ENCODE measurements at places on chromosomes 5 and 9.

- no peak for DNase-seq
Measured at GRCh38 chr9:85142968-85143367, 473.4 kb downstream of the NTRK2 start.

DNA sequence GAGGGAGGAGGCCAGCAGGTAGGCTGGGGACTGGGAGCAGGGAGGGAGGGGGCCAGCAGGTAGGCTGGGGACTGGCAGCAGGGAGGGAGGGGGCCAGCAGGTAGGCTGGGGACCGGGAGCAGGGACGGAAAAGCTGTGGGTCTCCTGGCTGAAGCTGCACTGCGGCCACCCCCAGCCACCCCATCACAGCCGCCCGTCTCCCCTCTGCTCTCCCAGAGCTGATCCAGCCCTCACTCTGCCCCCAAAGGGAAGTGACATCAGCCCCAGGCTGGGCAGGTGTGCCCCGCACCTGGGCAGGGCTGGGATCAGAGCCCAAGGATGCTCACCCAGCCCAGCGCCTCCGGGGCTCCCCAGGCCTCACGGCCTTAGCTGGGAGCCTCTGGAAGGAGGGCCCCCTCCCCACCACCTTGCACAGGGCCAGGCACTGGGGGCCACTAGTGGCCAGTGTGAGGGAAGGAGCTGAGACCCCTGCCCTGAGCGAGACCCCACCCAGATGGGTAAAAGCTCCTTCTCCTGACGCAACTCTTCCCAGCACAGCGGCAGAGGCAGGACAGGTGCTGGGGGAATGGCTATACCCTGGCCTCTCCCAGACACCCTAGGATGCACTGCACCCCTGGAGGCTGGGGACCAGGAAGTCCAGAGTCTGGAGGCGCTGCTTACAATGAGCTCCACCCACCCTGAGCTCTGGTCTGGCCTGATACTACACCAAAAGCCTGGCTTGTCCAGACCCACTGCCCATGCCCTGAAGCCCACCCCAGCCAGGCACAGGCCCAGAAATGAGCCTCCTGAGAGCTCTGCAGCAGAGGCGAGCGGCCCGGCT is 11.6 kb downstream of the AGPAT2 start:
- no peak for DNase-seq

DNA sequence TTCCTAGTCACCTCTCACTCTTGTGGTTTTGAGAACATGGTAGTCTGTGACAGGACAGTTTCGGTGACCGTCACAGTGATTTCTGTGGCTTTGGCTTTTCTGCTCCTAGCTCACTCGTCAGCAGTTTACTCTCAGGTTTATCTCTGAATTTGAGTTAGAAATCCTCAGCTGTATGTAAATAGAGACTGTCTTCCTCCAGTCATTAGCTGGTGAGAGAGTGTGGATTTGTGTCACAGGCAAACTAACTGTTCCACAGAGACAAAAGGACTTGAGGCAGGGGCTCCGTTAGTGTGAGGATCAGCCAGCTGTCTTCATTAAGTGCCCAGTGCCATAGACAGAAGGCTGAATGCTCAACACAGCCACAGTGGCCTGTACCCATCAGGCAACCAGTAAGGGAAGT is 131.4 kb downstream of the CD180 start:
- DNase-seq: no peak

- no peak for DNase-seq
Measured at GRCh38 chr9:68887232-68887631, 126.7 kb downstream of the PRKACG start.

- DNase-seq: no peak
Measured at GRCh38 chr5:109903061-109903460, 213.3 kb downstream of the MAN2A1 start.

- DNase-seq: no peak
Measured at GRCh38 chr5:18792145-18792544, 1157.9 kb downstream of the TAF11L14 start.

DNA sequence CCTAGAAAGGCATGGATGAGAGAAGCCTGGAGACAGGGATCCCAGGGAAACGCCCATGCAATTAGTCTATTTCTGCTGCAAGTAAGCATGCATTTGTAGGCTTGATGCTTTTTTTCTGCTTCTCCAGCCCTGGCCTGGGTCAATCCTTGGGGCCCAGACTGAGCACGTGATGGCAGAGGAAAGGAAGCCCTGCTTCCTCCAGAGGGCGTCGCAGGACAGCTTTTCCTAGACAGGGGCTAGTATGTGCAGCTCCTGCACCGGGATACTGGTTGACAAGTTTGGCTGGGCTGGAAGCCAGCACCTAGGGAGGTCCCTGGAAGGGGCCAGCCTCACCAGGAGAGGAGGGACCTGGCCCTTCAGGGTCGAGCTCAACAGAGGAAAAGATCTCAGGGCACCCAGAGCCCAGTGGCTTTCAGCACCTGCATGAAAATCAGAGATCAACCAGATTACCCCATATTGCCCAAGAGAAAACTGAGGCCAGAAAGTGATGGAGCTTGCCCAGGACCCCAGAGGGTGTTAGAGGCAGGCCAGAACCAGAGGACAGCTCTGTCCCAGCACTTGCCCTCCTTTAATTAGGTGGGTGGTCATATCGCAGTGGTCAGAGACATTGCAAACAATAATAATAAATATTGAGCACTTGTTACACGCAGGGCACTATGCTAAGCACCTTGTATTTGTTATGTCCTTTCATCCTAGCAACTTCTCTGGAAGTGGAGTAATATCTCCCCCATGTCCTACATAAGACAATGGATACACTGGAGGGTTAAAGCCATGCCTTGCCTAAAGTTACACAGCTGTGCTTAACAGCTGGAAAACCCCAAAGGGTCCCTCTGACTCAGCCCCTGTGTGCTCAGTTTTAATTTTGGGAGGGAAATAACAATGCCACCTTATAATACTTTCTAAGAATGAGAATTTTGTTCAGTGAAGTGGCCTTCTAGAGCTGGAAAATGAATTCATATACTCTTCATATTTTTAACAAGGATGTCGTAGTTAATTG is 67.1 kb downstream of the KLF4 start:
- DNase-seq: peak; percentile 85

GRCh38 chr9:35353731-35354365 is 136.1 kb upstream of the RUSC2 start:
- no peak for DNase-seq

GRCh38 chr5:33850100-33850594 is 41.6 kb downstream of the ADAMTS12 start:
- peak; percentile 82 for DNase-seq

DNA sequence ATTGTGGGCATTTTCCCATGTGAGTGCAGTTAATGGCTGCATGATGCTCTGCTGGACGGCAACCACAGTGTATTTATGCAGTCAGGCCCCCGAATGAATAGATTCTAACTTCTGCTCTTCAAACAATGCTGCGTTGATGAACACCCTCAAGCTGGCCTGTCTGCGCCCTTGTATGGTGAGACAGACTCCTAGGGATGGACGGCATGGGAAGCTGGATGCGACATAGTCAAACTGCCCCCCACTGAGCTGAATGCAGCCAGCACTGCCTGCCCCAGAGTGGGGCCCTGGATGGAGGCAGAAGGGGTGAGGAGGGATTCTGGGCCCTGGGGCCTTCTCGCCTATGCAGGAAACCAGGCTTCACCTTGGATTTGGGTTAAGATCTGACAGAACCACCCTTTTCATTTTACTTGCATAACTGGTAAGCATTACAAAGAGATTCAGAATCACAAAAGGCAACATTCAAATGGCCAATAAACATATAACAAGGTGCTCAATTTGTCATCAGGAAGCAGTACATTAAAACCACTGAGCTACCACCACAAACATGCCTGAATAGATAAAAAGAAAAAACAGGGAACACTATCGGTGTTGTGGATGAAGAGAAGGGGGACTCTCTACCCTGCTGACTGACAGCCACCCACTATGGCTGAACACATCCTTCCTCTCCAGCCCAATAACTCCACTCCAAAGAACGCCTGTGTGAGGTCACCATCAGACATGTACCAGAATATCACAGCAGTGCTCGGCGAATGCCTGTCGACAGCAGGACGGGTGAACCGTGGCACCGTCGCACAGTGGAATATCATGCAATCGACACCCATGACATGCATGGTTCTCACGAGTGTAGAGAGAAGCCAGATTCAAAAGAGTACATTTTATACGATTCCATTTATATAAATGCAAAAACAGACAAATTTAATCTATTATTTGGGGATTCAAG is 79.1 kb downstream of the RAPGEF1 start:
- no peak for DNase-seq

DNA sequence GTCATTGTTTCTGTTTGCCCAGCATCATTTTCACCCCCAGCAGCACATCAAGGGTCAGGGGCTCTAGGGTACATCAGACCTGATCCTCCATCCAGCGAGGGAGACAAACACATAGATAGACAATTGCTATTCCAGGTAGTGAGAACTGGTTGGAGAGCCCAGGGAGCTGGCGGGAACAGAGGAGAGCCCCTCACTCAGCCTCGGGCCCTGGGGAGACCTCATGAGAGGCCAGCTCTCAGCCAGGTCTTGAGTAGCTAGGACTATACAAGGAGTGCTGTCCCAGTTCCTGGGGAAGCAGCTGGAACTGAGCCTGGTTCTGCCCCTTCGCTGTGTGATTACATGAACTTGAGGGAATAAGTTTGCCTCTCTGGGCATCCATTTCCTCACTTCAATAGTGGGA is 80.3 kb downstream of the HRH2 start:
- DNase-seq: no peak

DNA sequence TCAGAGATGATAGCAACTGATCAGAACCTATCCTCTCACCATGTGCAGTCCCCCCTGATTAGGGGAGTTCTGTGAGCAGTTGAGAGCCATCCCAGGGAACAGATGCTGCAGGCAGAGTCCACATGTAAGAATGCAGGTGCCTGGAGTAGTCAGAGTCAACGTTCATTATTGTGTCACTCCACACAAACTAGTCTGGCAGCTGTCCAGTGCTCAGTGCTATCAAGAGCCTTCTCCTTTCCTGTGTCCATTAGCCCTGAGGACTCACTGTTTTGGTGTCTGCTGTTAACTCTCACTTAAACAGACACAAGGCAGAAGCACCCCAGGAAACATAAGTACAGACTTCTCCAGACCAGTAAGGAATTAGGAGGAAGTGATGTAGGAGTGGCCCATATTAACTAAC is 2.5 kb downstream of the SH3TC2 start:
- peak; percentile 66 for DNase-seq

DNA sequence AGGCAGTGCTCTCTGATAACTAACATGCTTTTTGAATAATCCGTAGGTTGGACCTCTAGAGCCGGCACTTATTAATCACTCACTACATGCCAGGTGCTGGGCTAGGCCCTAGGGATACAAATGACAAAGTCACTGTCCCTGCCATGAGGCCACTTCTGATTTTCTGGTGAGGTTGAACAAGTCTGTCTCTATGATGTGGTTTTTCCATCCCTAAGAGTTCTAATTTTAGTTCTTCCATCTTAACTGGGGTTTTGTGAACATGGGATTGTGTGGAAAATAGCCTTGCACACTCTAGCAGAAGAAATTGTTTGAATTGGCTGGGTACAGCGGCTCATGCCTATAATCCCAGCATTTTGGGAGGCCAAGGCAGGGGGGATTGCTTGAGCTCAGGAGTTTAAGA is 64.6 kb downstream of the IL31RA start:
- no peak for DNase-seq

DNA sequence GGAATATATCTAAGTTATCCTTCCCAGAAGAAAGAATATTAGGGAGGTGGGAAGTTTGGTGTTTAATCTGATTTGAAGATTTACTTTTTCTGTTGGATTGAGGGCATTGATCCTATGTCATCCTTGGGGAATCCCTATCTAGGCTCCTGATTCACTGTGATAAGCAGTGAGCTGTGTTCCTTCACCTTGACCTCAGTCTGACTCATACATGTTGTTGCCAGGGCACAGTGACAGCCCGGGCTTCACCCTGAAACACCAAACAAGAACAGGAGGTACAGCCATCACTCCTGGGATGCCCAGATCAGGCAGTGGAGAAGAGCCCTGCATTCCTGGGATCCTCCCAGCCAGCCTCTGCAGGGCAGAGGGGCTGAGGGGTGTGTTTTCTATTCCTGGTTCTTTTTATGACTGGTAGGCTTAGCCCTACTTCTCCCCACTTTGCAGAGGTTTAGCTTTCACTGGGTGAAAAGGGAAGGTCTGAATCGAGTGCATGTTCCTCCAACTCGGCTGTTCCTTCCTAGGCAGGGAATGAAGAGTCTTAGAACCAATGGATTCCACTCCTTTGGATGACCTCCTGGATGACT is 3.1 kb upstream of the FAM53C start:
- DNase-seq: no peak

- DNase-seq: no peak
Measured at GRCh38 chr9:92001244-92001643, 51.2 kb upstream of the ROR2 start.

- no peak for DNase-seq
Measured at GRCh38 chr5:142222225-142222865, 102.5 kb downstream of the SPRY4 start.

DNA sequence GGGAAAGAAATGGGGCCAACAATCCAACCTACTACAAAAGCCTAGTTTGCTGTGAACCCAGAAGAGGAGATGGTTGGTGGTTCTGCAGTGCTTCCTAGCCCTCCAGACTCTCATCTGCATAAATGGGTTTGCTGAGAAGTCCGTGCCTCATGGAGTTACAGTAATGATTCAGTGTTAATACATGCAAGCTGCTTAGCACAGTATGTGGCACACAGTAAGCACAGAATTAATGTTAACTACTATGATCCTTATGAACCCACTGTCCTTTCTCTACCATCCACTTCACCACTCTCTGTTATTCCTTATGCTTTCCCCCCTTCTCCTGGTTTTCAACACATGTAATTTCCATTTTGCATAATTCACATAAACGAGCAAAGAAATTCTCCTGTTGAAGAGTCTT is 100.0 kb downstream of the ACTBL2 start:
- DNase-seq: no peak

- DNase-seq: no peak
Measured at GRCh38 chr5:77210091-77210963, at the start of gene PDE8B. PDE8B (plus strand) TSS chr5:77210680; CDS start chr5:77210926, 246 bp downstream.

DNA sequence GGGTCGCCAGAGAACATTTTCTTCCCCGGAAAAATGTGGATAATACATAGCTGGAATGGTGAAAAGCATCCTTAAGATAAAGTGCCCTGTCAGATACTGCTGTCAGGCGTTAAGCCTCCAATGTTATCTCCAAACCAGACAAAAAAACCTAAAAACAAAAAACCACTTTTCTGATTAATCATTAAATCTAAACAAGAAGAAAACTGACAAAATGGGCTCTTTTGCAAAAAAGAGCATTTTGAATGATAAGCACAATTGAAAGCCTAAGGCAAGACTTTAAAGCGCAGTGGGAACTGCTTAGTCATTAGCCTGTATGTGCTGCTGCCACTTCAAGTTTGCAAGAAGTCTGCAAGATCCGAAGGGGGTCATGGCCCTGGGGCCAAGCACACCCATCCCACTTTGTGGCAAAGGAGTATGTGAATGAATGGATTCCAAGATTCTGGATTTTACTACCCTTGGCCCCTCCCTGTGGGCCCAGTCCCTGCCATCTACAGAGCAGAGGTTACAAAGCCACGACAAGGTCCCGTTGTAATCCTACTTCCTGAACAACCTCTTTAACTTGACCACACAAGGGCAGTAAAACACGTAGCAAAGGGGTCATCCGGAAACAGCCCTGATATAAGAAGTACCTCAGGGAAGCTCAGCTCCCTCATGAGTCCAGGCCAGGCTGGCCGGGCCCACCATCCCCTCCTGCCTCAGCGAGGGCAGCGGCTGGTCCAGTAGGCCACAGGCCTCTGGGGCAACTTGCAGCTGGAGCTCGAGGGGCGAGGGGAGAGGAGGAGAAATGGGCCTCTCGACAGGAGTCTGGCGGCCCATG is 29.7 kb downstream of the SHB start:
- peak; percentile 66 for DNase-seq

Measured in choroid plexus epithelial cell (primary cell).